Fibroblast of mammary gland (primary cell): ENCODE measurements at places on chromosomes 6 and 20.

DNA sequence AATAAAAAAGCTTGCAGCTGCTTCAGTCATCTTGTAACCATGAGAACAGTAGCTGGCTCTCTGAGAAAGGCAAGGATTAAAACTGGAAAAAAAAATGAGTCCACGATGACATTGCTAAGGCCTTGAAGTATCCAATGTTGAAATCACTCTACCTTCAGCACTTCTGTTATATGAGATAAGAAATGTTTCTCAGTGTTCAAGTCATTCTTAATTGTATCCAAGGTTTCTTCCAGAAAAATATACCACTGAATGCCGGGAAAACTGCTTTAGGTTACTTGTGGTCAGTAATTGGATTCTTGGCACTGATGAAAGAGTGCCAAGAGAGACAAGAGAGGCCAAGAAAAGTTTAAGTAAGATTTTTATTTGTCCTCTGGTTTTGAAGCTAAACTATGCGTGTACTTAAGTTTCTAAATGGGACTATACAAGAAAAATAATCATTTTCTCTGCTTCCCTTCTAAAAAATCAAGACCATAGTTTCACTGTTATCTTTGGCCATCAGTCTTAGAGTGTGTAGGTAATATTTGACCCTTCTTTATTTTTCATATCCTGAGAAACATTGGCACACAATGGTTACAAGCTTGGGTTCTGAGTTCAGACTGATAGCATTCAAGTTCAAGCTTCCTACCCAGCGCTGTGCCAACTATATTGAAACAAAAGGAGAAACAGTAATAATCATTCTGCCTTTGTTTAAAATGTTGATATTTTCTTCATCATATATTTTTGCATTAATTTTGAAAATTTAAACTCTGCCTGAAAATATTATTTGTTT, 84.6 kb downstream of the TRDN start:
- DNase-seq = no peak

DNA sequence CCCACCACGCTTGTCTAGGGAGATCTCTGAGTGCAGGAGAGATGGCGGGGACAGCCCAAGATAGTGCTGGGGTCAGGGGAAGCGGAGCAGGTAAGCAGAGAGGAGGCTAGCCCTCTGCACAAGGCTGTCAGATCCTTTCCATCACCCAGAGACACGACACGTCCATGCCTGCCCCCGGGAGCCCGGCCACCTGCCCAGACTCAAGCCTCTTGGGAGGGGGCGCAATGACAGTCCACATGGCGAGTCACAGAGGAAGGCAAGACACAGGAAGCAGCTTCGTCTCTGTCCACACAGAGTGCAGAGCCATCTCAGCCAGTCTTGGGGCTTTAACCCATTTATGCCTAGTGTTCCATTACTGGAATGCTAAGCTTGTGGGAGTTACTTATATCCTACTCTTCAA, 78.4 kb downstream of the PREX1 start:
- DNase-seq = no peak

- peak; percentile 37 for DNase-seq
Measured at GRCh38 chr20:48015141-48015910, 230.0 kb upstream of the SULF2 start.

- DNase-seq = no peak
Measured at GRCh38 chr20:62788607-62789006, 7.7 kb upstream of the MRGBP start.

DNA sequence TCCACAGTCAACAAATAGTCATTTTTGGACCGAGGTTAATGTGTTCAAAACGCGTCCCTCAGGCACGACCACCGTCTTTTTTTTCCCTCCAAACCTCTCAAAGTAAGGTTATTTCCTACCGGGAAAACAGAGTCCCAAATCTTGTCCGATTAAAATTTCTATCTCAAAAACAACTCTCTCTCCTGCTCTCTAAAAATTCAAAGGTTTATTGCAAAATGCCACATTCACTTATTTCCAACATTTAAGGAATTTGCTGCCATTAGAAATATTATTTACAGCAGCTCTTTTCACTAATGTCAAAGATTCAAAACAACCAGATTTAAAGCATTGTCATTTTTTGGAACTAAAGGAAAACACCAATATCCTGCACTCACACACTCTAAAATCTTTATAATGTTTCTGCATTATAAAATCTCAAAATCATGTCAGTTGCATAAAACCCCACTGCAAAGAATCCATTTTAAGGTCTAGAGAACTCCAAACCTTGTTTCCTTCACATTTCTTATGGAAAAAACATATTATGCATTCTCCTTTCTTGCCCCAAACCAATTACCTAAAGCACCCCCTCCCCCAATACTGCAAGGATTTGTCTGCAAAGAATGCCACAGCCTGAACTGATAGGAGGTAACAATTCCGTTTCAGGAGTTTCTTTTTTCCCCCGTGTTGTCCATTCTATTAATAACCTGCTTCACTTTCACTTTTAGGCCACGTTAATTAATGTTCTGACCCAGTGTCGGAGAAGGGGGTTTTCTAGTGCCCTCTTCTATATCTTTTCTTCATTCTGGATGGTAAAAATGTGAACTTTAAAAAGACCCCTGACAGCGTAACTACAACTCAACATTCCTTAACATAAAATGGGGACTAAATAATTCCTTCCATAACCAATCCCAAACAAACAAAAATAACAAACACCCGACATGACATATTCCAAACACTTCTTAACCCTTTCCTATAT, 1.4 kb downstream of the NRN1 start:
- DNase-seq = peak; percentile 6

DNA sequence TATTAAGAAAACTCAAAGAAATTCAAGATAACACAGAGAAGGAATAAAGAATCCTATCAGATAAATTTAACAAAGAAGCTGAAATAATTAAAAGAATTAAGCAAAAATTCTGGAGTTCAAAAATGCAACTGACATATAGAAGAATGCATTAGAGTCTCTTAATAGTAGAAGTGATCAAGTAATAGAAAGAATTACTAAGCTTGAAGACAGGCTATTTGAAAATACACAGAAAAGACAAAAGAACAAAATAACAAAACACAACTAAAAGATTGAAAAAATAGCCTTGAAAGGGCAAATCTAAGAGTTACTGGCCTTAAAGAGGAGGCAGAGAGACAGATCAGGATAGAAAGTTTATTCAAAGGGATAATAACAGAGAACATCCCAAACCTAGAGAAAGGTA, 12.1 kb downstream of the SNX14 start:
- DNase-seq = no peak

- no peak for DNase-seq
Measured at GRCh38 chr20:48597521-48598302, 230.1 kb downstream of the PREX1 start.
